ENCODE measurements at places on chromosomes 12 and 14.
A peak's percentile ranks its signal among the peaks of the same experiment; 100 is the strongest.

DNA sequence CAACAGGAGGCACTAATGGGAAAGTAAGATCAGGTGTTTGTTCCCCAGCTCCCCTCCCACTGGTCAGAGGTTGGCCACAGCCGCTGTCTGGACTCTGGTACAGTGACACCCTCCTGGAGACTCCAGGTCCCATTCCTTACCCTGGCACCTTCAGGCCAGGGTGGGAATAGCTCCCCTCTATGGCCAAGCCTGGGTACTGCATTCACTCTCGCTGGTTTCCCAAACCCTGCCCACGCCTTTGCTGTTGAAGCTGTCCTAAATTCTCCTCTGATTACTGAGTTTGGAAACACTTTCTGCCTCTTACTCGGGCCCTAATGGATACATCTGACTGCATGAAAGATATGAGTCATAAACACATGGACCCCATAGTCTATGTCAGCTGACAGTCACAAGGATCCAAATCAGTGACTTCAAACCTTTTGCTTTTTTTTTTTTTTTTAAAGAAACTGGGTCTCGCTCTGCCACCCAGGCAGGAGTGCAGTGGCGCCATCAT, 17.9 kb downstream of the HRK start:
- DNase-seq, result no peak

- no peak for DNase-seq
These were observed 913.6 kb downstream of the GALC start for GRCh38 chr14:87079416-87079815.

DNA sequence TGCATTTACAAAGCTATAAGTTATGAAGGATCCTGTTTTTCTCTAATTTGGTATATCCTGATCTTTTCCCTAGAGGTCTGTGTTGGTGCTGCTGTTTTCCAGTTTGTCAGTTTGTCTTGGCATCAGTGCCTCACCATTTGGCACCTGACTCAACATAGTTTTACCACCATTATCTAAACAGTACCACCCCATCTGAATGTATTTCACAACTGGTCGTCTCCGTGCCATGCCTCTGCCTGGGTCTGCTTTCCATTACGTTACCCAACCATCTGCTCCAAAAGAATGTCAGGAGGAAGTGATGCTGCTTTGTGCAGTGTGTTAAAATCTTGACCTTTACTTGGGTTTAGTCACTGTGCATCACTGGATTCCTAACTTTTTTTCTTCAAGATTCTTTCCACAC, 129.3 kb upstream of the RASSF8 start:
- DNase-seq, result no peak

DNA sequence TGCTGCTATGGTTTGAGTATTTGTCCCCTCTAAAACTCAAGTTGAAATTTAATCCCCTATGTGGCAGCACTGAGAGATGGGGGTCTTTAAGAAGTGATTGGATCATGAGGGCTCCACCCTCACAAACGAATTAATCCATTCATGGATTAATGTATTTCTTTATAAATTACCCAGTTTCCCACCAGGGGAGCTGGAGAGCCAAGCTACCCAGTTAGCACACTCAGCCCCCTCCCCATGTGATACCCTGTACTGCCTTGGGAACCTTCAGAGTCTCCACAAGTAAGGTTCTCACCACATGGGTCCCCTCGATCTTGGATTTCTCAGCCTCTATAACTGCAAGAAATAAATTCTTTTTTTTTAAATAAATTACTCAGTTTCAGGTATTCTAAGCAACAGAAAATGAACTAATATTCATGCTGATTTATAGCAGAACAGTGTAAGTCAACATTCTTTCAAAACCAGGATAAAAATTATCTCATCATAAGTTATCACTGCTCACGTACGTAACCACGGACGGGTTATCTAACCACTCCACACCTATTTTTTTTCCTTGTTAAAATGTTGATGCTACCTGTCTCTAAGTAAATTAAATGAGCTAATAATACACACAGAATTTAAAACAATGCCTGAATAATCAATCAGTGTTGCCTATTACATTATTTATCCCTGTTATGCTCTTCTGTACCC, 3.6 kb downstream of the NAP1L1 start:
- no peak for DNase-seq

DNA sequence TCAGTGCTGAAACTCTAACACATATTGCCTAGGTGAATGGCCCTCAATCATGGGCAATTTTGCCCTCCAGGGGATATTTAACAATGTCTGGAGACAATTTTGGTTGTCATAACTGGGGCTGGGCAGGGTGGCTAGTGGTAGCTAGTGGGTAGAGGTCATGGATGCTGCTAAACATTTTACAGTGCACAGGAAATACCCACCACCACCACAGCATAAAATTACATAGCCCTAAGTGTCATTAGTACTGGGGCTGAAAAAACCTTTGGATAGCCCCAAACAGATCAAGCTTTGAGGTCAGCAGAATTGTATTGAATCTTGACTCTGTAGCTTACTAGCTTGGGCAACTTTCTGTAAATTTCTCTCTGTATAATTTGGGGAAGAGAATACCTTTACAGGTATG, 758.0 kb downstream of the BCL11B start:
- DNase-seq, result no peak

GRCh38 chr14:58533446-58533845, 104.3 kb upstream of the DACT1 start:
- no peak for DNase-seq

- no peak for DNase-seq
These were observed 294.3 kb downstream of the APAF1 start for GRCh38 chr12:98939350-98939749.

- DNase-seq, result no peak
These were observed 8.7 kb upstream of the KTN1 start for GRCh38 chr14:55571125-55571889.

- peak; percentile 7 for DNase-seq
These were observed 34.6 kb downstream of the LMNTD1 start for GRCh38 chr12:25518512-25518911.

DNA sequence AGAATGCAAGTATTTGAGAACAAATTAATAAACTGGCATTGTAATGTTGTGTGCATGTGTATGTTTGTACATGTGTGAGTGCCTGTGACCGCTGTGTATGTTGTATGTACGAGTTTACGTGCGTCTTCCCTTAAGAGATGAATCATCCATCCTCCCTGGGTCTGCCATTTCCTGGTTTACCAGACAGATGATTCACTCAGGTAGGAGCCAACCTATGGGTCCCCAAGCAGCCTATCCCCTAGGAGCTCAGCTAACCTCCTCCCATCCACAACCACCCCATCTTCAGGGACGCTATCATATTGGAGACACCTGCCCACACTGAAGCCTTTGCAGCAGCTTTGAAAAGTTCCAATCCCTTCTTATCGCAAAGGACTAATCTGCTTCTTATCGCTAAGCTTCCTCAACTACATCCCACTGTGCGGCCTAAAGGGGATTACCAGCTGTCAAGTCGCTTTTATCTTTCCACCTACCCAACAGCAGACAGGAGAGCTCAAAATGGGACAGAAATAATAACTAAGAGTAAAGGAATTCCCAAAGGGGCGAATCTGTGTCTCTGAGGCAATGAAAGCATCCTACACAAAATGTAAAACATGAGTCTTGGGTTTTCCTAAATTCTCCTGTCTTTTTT, 81.5 kb upstream of the TMCC3 start:
- no peak for DNase-seq

DNA sequence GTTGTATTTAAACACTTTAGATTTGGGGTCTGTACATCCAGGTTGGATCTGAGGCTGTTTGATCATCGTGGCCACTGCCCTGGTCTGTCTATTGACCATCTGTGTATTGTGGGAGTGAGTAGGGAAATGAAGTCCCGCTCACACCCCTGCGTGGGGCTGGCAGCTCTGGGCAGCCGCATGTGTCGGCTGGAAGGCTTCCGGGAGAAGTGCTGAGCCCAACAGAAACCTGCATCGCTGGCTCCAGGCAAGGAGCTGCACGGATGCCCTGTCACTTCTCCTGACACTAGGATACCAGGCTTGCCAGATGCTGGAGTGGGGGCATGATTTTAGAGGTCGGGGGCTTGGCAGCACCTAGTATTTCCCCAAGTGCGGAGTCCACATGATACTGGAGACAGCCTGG, 93.6 kb downstream of the PHETA1 start:
- no peak for DNase-seq

GRCh38 chr12:10067942-10068341, 30.8 kb downstream of the CLEC1A start:
- DNase-seq, result no peak

- DNase-seq, result no peak
These were observed 35.9 kb downstream of the TRIM9 start for GRCh38 chr14:51059032-51059431.

GRCh38 chr12:105888696-105889095, 250.1 kb downstream of the NUAK1 start:
- DNase-seq, result no peak

DNA sequence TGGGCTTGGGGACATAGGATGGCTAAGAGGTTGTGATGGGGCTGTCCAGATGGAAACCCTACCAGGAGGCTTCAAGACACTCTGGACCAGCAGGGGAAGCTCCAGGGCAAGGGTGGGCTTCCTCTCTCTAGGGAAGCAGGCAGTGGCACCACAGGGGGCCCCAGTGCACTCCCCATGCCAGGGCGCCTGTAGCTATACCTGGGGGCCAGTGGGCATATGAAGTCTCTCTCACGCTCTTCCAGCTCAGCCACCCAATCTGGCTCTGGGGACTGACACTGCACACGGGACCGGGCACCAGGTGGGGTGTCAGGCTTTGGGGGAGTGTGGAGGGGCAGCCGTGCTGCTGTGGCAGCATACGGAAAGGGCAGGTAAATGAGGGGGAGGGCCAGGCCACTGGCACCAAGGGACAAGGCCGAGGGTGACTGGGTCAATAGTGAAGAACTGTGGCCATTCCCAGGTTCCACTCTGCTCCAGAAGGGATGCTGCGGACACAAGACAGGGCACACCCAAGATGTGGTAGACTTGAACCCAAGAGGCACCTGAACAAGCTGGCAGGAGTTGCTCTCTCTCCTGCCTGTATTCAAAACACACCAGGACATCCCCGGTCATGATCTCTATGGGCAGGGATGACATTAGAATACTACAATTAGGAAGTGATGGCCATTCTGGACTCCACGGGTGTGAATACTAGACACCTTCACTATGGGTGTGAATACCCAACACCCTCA, 27.5 kb downstream of the RFLNA start:
- DNase-seq, result no peak

DNA sequence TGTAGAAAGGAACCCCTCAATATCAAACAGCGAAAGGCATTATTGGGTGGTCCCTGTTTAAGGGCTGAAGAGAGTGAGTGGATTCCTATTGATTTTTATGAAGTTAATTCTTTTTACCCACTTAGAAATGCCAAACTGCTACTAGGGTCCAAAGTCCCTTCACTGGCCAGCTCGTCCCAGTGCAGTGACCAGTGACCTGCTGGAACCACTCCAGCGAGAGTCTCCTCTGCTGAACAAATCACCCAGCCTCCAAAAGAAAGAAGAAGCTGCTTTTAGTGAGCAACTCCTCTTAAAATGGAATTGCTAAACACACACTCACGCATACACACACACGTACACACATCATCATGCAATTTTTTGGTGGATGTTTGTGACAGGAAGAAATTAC, 198.2 kb upstream of the PLEKHG7 start:
- DNase-seq, result no peak

DNA sequence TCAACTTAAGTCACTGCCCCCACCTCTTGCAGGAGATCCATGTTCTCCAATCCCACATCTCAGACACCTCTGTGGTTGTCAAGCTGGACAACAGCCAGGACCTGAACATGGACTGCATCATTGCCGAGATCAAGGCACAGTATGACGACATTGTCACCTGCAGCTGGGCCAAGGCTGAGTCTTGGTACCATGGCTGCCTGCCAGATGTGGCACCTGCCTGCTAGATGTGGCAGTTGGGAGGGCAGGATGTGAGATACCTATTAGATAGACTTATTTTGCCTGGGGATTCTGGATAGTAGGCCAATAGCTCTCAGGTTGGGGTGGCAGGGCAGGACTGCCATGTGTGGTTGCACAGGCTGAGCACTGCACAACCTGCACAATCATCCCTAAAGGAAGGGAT, 7.9 kb upstream of the KRT86 start:
- DNase-seq, result no peak

- DNase-seq, result no peak
These were observed 82.8 kb upstream of the NEDD1 start for GRCh38 chr12:96824074-96824837.

GRCh38 chr14:103290494-103290893, 43.5 kb upstream of the EIF5 start:
- DNase-seq, result no peak

DNA sequence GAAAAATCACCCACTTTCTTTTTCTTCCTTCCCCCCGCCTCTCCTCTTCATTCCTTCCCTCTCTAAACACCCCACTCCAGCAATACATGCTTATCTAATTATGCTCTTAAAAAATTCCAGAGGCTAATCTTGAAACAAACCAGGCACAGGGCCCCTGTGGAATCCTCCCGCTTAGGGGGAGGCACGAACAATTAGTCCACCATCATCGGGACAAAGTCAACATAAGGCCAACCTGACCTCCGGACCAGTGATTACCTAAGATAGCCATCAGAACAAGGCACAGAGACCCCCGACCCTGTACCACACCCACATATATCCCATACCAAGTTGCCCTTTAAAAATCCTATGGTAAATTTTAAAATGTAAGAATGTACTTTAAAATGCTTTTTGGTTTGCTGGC, 47.1 kb downstream of the KIF21A start:
- DNase-seq, result no peak

DNA sequence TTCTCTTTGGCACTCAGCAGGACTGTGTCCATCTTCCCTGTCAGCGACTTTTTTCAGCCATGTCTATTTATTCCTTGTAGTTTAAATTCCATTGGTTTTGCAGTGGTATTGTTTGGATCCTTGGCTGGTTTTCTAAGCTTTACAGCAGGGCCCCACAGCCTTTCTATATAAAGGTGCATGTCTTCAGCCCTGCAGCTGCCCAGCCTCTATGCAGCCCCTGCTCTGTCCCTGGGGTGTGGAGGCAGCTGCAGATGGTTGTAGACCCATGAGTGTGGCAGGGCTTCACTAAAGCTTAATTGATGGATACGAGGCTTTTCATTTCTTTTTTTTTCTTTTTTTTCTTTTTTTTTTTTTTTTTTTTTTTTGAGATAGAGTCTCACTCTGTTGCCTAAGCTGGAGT, 29.7 kb downstream of the SFSWAP start:
- DNase-seq, result no peak

DNA sequence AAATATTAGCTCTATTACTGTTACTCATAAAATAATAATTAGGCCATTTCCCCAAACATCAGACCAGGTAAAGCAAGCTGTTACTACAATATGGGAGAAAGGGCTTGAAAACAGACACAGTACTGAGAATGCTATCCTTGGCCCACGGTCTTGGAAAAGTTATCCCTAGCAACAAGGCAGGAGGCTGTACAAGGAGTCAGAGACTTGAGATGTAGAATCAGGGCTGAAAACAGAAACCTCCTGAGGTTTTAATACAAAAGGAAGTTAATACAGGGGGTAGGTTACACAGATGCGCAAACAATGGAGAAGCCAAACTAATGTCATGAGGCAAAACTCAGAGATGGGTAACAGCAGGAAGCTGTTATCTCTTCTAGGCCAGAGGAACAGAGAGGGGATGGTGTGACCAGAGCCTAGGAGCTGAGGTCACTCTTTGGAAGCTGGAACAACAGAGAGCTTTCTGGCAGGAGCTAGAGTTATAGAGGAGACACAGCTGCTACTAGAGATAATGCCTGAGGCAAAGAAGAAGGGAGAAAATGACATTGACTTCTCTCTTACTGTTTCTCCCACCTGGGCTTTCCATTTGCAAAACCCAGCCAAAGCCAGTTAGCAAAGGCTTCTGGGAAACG, 248.8 kb downstream of the SUDS3 start:
- DNase-seq, result no peak
